Urinary bladder (tissue), 4 donors: ENCODE measurements at places on chromosomes 13 and 19. TPM values are rescaled to one million over a fixed set of nuclear protein-coding genes. Genes with fewer than 3 reads are reported as not detected.

The TMEM255B gene
- total RNA-seq = 4.9 TPM

GRCh38 chr13:26377038-26377437, 123.1 kb downstream of the CDK8 start:
- DNase-seq = no peak

The GAPDHS gene
- total RNA-seq = not detected

The FXYD1 gene
- 26.9 TPM for total RNA-seq

- no peak for DNase-seq
Measured at GRCh38 chr13:93320942-93321341, 94.3 kb downstream of the GPC6 start.

DNA sequence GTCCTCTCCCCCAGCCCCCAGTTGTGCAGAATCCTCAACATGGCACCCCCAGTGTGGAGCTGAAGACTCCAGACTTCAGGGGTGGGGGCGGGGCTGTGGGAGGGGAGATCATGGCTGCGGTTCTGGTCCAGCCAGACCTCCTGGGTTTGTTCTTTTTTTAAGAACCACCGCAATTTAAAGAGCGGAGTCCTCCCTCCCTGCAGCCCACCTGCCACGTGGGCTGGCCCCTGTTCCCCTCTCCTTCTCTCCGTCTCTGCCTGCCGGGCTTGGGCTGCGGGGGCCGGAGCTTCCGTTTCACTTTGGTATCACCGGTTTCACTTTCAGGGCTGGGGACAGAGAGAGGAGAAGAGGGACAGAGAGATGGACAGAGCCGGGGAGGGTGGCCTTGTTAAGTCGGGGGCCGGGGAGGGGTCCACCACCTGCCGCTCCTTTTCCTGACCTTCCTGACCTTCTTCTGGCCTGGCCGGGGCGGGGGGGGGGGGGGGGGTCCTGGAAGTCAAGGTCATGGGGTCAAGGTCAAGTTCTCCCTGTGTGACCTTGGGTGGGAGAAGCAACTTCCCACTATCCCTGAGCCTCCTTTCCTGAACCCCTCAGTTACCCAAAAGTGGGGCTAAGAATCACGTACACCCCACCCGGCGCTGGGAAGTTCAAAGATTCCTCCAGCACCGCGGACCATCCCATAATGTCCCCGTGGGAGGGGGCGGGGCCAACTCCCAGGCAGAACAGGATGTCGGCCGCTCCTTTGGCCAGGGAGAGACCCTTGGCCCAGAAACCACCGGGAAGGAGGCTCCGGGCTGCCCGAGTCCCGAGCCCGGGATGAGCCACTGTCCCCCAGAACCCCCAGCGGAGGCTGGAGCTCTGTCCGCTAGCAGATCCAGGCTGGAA, 11.3 kb upstream of the ZBTB7A start:
- DNase-seq = no peak

DNA sequence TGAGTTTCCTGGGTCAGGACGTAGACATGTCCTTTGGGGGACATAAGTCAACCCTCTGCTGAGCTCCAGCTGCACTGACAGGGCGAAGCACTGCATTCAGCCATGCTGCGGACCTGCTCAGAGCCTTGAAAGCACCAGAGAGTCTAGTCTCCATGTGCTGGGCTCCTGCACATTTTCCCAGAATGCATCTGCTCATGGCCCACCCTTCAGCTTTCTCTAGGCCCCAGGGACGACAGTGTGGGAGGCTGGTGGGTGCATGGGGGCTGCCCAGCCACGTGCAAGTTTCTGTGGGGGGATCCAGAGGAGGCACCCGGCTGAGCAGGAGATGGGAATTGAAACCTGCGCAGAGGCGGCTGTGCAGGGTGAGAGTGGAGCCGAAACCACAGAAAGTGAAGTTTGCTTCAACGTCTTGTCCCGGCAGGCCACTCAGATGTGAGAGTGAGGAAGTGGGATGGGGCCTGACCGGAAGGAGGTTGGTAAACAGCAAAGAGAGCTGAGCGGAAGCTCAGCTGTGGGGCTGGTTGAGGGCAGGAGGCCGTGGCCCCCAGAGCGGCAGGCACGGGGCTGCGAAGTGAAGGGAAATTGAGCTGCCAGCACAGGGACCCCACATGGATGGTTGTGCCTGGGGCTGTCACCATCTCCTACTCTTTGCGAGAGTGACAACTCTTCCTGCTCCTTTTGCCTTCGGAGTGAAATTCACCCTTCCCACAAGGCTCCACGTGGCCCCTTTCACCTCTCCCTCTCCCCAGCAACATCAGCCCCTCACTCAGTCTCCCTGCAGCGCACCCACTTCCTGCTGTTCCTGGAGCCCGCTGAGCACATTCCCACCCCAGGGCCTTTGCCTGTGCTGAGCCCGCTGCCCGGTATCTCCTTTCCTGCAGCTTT, 11.8 kb downstream of the PGLS start:
- DNase-seq = no peak

DNA sequence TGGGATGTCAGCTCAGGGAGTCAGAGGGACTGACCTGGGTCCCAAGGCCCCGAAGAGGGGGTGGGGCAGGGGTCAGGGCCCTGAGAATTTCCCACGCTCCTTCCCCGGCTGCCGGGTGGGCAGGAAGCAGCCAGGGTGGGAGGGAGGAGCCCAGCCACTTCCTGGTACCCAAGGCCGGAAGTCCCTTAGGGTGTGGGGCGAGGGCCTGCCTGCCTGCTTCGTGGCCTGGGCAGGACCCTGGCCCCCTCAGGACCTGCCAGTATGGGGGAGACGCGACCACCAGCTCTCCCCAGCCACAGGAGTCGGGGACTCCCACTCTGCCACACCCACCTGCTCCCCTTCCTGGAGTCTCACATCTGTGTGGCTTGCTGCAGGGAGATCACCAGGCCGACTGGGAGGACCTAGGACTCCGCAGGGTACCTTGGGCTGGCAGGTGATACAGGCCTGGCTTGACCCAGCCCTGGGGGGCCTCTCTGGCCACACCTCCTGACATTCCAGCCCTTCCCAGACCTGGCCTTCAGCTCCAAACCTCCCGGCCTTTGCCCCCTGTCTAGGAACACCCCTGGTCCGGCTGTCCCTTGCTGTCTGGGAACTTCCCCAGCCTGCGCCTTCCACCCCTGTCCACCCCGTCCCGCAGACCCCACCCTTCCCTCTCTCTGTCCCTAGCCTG, 9.8 kb upstream of the CIRBP start:
- no peak for DNase-seq

- no peak for DNase-seq
Measured at GRCh38 chr19:58318297-58318696, 8.5 kb upstream of the ZSCAN22 start.

DNA sequence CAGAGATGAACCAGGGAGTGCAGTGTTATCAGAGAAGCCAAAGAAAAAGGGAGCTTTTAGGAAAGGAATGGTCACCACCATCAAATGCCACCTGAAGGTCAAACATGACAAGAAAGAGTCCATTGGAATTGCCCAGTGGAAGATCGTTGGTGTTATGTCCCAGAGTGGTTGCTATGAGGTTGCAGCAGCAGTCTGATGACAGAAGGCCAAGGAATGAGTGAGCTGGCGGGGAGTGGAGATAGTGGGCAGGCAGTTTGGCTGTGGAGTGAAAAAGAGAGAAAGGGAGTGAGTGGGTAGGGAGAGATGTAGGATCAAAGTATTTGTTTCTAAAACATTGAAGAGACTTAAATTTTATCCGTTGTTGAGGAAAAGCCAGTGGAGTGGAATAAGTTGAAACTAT, 117.4 kb upstream of the WASF3 start:
- DNase-seq = no peak

GRCh38 chr19:41548047-41548446, 27.9 kb upstream of the CEACAM21 start:
- DNase-seq = no peak

The RGL3 gene
- total RNA-seq = 2.5 TPM

GRCh38 chr13:72757792-72758535, 23.7 kb downstream of the DIS3 start:
- DNase-seq = no peak

The ADAMTSL5 gene
- total RNA-seq = 4.1 TPM

GRCh38 chr13:91247768-91248167, 99.7 kb upstream of the MIR17HG start:
- no peak for DNase-seq

- DNase-seq = no peak
Measured at GRCh38 chr13:113616281-113616906, 31.8 kb downstream of the TFDP1 start.

The RXFP2 gene
- not detected for total RNA-seq

- DNase-seq = no peak
Measured at GRCh38 chr13:49258089-49258796, 10.5 kb downstream of the CDADC1 start.

The SHISA2 gene
- total RNA-seq = 8.8 TPM

GRCh38 chr19:21891086-21891485, 55.1 kb upstream of the ZNF43 start:
- no peak for DNase-seq

DNA sequence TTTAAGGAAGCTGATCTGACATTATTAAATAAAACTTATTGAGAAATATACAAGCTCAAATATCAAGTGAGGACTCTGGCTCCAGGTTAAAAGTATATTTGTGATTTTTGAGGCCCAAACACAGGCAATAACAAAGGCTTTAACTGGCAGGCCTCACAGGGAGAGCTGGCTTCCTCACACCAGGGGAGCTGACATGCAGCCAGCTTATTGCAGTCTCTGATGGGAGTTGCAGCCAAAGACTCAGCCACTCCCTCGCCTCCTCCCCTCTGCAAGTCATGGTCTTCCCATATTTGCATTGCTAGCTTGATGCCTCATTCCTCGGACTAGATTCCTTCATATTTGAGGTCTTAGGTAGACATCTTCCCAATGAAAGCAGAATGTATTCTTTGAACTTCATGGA, 647.1 kb upstream of the SLITRK6 start:
- DNase-seq = no peak

DNA sequence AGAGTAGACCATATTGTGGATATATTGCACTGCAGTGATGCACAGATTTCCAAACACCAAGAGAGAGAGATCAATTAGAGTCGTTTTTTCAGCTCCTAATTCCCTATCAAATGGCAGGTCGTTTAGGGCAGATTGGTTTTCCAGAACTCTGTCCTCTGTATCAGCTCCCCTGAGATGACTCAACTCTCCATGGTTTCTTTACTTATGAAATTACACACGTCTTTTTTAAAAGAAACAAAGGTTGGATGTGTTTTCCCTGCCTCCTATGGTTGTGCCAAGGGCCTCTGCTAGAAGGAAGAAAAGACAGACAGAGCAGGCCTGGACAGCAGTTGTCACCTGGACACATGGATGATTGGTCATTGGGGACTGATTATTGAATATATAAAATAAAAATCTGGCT, 478.1 kb upstream of the NBEA start:
- DNase-seq = no peak

- DNase-seq = no peak
Measured at GRCh38 chr13:60363288-60363687, 33.7 kb upstream of the TDRD3 start.

The FCER2 gene
- total RNA-seq = 0.21 TPM

GRCh38 chr13:40187324-40187795, 479.1 kb downstream of the FOXO1 start:
- DNase-seq = no peak

GRCh38 chr19:38062959-38063761, 156.2 kb downstream of the SIPA1L3 start:
- DNase-seq = no peak

The ZNF90 gene
- total RNA-seq = 13.4 TPM
